Hematopoietic multipotent progenitor cell treated with erythropoietin and hydrocortisone succinate and interleukin-3 and kit ligand, for 8 days (in vitro differentiated cells): ENCODE measurements at places on chromosomes 11 and 22.

GRCh38 chr22:38937541-38937940, 19.9 kb upstream of the APOBEC3A start:
- DNase-seq, result no peak

DNA sequence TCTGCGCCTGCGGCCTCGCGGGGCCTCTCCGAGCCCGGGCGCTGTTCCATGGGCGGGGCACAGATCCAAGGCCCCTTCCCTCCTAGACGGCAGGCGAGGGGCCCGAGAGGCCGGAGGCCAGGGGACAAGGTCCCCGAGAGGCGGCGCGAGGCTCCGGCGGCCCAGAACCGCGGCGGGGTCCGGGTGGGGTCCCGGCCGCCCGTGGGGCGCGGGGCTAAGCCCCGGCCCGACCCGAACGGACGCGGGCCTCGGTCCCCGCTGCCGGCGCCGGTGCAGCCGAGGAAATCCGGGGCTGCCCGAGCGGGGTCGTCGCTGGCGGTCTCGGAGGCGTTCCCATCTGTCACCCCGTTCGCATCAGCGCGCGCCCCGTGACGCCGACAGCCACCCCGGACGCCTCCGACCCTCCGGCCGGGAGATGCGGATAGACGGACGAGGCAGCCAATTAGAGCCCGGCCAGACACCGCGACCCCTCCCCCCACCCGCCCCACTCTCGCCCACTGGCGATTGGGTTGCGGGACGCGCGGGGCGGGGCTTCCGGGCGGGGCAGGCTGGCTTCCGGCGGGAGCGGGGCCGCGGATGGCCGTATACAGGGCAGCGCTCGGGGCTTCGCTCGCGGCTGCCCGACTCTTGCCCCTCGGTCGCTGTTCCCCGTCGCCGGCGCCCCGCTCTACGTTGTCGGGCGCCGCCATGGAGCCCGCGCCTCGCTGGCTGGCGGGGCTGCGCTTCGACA, at the start of gene SELENOO:
Gene SELENOO (plus strand): TSS at position 551 of the 730 bp plus-strand sequence. CDS start 26 bp downstream, at position 577.
- peak; percentile 87 for DNase-seq

DNA sequence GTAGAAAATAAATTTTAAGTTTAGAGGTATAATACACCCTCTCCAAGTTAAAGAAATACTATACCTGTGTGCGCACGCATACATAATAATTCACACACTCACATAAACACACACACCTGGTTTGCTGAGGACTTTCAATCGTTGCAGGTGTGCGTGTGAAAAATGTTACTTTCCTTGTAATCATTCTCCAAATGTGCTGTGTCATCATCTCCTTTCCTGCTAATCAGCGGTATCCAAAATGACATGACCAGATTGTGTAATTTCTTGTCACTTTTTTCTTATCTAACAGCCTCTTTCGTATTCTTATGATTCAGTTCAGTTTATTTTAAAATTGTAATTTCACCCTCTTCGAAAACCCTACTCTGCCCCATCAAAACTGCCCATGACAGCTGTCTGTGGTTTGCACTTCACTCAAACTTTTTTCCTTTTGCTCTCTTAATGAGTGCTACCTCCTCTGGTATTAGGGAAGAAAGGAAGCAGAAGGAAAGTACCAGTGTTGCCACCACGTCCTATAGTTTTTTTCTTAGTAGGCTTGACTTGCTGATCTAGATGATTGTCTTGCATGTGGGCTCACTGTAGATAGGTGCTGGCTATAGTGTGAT, 651.2 kb downstream of the CNTN5 start:
- no peak for DNase-seq

DNA sequence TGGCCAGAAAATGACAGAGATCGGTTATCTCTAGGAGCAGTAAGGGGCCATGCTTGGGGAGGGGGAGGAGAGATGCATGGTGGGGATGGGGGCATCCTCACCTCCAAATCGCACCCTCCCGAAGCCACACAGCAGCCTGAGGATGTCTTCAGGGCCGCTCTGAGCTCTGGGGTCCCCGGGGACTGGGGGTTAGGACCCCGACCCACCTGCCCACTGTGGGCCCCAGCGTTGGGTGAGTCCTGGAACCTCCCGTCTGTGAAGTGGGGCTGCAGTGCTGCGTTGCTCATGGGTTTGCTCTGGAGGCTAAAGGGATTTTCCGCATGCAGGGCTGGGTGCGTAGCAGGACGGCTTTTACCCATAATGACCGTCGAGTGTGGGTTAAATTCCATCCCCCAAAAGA, 1046.3 kb downstream of the BRD1 start:
- no peak for DNase-seq

DNA sequence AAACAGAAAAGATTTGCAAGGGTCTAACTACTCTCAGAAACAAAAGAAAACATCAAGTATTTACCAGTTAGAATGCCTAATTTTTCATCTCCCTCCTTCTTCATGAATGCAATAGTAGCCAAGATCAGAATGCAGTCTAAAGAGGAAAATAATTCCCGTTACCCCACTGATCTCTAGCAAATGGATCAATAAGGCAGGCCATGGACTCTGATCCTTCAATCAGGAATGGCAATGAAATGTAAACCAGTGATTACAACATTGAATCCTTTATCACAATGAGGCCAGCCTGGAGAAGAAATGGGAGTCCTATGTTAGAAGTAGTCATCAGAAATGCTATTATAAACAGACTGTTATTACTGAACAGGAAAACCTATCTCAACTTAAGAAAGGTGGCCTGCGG, 106.6 kb downstream of the APOL5 start:
- DNase-seq, result no peak

- no peak for DNase-seq
These were observed 80.1 kb downstream of the USP35 start for GRCh38 chr11:78268591-78269410.
